ENCODE measurements at places on chromosomes 1 and 21. TPM values are rescaled to one million over a fixed set of nuclear protein-coding genes. Genes with fewer than 3 reads are reported as not detected.

- no peak for DNase-seq
- H3K4me3 ChIP-seq = no peak overlapping the region
- H3K27me3 ChIP-seq = peaks cover 18% of the 10 kb centered on the region
- H3K27ac ChIP-seq = no peak overlapping the region
- no peaks in the 10 kb centered on the region for H3K4me1 ChIP-seq
These were observed 79.0 kb upstream of the HMGB4 start for GRCh38 chr1:33784876-33785275.

DNA sequence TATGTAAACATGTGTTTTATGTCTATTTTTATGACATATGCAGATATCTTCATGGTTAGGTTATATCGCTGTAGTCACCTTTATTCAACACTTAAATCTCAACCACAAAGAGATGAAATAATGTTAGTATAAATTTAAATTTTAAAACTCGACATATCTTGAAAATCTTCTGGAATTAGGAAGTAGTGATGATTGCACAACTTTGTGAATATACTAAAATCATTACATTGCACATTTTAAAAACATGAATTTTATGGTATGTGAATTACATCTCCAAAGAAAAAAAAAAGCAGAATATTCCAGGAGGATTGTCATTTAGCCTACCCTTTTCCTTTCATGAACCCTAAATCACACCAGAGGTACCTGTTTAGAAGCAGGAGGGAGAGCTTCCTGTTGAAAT, 39.4 kb upstream of the CACYBP start:
- no peak overlapping the region for H3K27ac ChIP-seq
- no peak overlapping the region for H3K4me3 ChIP-seq
- no peaks in the 10 kb centered on the region for H3K27me3 ChIP-seq
- no peak for DNase-seq
- peaks cover 37% of the 10 kb centered on the region for H3K4me1 ChIP-seq

STIL gene
- 1.2 TPM for polyA plus RNA-seq

- no peak overlapping the region for H3K4me3 ChIP-seq
- no peaks in the 10 kb centered on the region for H3K36me3 ChIP-seq
- H3K27ac ChIP-seq = no peak overlapping the region
- DNase-seq = peak; percentile 58
- H3K27me3 ChIP-seq = peaks cover 23% of the 10 kb centered on the region
These were observed 60.6 kb downstream of the KCNAB2 start for GRCh38 chr1:6106321-6106731.

DNA sequence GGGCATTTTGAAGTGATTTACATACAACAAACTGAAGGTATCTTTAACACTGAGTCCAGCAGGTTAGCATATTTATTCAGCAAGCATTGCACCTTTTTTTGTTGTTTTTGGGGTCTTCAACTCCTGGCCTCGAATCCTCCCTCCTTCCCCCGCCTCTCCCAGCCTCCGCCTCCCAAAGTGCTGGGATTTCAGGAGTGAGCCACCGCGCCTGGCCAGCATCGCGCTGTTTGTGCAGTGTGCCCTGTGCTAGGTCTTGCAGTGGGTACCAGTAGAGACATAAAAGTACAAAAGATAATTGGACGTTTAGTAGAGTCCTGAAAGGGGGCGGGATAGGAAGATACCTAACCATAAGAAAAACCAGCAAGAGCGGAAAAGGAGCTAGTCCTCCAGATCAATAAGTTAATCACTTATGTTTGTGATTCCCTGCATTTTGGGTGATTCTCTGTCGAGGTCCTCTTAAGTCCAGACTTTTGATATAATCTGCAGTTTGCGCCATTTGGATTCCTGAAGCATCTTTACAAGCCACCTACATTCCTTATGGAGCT, 111.8 kb downstream of the OSBPL9 start:
- H3K27ac ChIP-seq = peak overlapping the region; percentile 91
- H3K4me3 ChIP-seq = peak overlapping the region; percentile 93
- H3K4me1 ChIP-seq = peaks cover 42% of the 10 kb centered on the region
- no peaks in the 10 kb centered on the region for H3K36me3 ChIP-seq
- no peak for DNase-seq

- H3K4me1 ChIP-seq = peaks cover 47% of the 10 kb centered on the region
- H3K36me3 ChIP-seq = no peaks in the 10 kb centered on the region
- no peak overlapping the region for H3K4me3 ChIP-seq
- H3K27me3 ChIP-seq = no peaks in the 10 kb centered on the region
These were observed 73.4 kb downstream of the GALNT2 start for GRCh38 chr1:230140221-230141020.

- no peaks in the 10 kb centered on the region for H3K27me3 ChIP-seq
- DNase-seq = no peak
- H3K4me3 ChIP-seq = no peak overlapping the region
- no peaks in the 10 kb centered on the region for H3K36me3 ChIP-seq
- no peak overlapping the region for H3K27ac ChIP-seq
These were observed 4.2 kb upstream of the MAN1C1 start for GRCh38 chr1:25612421-25612820.

DNA sequence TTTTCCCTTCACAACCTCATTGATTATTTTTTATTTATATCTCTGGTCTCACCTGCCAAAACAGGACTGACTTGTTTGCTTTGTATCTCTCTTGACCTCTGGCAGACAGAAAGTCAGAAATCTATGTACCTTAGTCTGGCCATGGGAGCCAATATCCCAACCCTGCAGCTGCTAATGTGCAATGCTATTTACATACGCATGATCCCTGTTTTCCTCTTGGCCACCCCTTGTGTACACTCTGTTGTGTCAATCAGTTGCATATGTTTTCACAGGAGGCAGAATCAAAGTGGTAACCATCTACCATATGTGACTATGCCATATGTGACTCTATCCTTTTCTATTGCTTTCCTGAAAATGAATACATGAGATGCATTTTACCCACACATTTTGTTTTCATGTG, 688.8 kb downstream of the PLA2G4A start:
- H3K4me3 ChIP-seq = no peak overlapping the region
- no peak for DNase-seq
- H3K27me3 ChIP-seq = no peaks in the 10 kb centered on the region
- no peaks in the 10 kb centered on the region for H3K4me1 ChIP-seq

- no peaks in the 10 kb centered on the region for H3K36me3 ChIP-seq
- H3K4me1 ChIP-seq = no peaks in the 10 kb centered on the region
- H3K4me3 ChIP-seq = no peak overlapping the region
- H3K27ac ChIP-seq = no peak overlapping the region
- H3K27me3 ChIP-seq = peaks cover 45% of the 10 kb centered on the region
These were observed 144.0 kb downstream of the KCNH1 start for GRCh38 chr1:210989905-210990304.

MYCL gene
- not detected for polyA plus RNA-seq

CTPS1 gene
- 12.7 TPM for polyA plus RNA-seq

GRCh38 chr1:244050835-244051444, at the start of gene ZBTB18:
TSS of gene ZBTB18 (plus strand) at chr1:244051283. CDS start at chr1:244051432, 149 bp downstream.
- no peak within 1 kb of the TSS for H3K27ac ChIP-seq
- no peak for DNase-seq
- H3K4me3 ChIP-seq = no peak within 1 kb of the TSS
- peaks cover under 1% of the 10 kb centered on the region for H3K36me3 ChIP-seq
- H3K27me3 ChIP-seq = peaks cover 1% of the 10 kb centered on the region
- peaks cover 37% of the 10 kb centered on the region for H3K4me1 ChIP-seq

CHODL gene
- polyA plus RNA-seq = 0.51 TPM

- H3K27ac ChIP-seq = no peak overlapping the region
- no peak overlapping the region for H3K4me3 ChIP-seq
- DNase-seq = no peak
These were observed 172.5 kb upstream of the C1orf174 start for GRCh38 chr1:4072481-4073153.

DNA sequence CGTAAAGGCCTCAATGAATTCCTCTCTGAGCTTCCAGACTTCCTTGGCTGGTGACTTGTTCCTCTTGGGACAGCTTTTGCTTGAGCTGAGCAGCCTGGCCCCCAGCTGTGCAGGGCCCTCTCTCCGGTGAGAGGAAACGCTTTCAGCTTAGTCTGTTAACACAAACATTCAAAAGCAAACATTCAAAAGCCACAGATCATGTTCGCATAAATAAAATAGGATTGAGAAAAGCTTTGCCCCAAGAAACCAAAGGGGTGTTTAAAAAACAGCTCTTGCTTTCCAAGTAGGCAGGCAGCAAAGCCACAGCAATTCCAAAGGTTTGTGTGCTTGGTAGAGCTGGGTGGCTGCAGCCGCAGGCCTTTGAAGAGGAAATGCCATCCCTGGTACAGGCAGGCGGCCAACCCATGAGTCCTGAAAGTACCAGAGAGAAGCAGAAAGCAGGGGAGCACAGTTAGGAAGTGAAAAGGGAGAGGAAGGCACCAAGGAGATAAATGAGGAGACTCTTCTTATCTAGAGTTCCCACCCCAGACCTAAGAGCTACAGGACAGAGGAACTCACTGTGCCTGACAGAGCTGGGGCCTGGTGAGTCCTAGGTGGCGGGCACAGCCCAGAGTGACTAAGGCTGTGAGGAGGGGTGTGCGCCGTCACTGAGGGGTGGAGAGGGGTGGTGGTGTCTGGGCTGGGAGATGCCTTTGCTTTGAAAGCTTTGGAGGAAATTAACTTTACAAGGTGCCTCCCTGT, 48.4 kb downstream of the CCN1 start:
- H3K36me3 ChIP-seq = peaks cover 51% of the 10 kb centered on the region
- no peaks in the 10 kb centered on the region for H3K4me1 ChIP-seq
- H3K27me3 ChIP-seq = no peaks in the 10 kb centered on the region

IL19 gene
- polyA plus RNA-seq = not detected

NCF2 gene
- polyA plus RNA-seq = 3.4 TPM

GRCh38 chr1:8520483-8520966, 202.6 kb downstream of the SLC45A1 start:
- H3K27me3 ChIP-seq = no peaks in the 10 kb centered on the region
- peaks cover 85% of the 10 kb centered on the region for H3K4me1 ChIP-seq
- no peak overlapping the region for H3K4me3 ChIP-seq
- no peaks in the 10 kb centered on the region for H3K36me3 ChIP-seq

- DNase-seq = no peak
- no peak overlapping the region for H3K27ac ChIP-seq
- no peak overlapping the region for H3K4me3 ChIP-seq
- H3K36me3 ChIP-seq = no peaks in the 10 kb centered on the region
- no peaks in the 10 kb centered on the region for H3K4me1 ChIP-seq
These were observed 28.9 kb downstream of the FAM151A start for GRCh38 chr1:54594463-54594862.

GRCh38 chr21:42376338-42376982, 10.1 kb upstream of the TFF1 start:
- no peak for DNase-seq
- peaks cover 27% of the 10 kb centered on the region for H3K4me1 ChIP-seq
- no peaks in the 10 kb centered on the region for H3K36me3 ChIP-seq
- H3K27me3 ChIP-seq = peaks cover 2% of the 10 kb centered on the region
- H3K27ac ChIP-seq = no peak overlapping the region

TTC22 gene
- 3.2 TPM for polyA plus RNA-seq

DNA sequence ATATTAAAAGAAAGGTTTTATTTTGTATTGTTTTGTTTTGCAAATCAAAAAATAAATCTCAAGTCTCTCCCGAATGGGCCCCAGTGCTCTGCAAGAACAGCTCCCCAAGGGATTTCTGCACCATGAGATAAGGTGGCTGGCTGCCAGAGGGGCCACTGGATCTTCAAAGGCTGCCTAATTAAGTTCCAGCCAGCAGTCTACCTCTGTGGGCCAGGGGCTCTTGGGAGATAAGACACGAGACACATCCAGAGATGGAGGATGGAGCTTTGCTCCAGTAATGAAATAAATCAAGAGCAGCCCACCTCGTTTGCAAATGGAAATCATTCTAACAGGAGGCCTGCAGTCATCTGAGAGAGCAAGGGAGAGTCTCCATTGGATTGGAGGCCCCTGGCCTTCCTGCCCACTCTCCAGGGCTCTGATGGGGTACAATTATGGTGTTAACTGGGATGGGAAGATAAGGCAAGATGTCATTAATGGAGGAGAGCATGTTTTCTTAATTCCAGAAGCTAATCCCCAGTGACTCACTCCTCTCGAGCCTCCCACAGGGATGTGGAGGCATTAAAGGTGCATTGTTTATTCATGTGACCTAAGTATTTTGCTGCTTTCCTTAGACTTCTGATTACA, 155.2 kb upstream of the KAZN start:
- no peak for DNase-seq
- peaks cover 2% of the 10 kb centered on the region for H3K27me3 ChIP-seq
- H3K27ac ChIP-seq = no peak overlapping the region
- H3K4me3 ChIP-seq = no peak overlapping the region
- no peaks in the 10 kb centered on the region for H3K4me1 ChIP-seq

GRCh38 chr1:231036416-231036815, 3.6 kb downstream of the FAM89A start:
- no peak for DNase-seq
- H3K27ac ChIP-seq = peak overlapping the region; percentile 8
- no peak overlapping the region for H3K4me3 ChIP-seq
- peaks cover 39% of the 10 kb centered on the region for H3K4me1 ChIP-seq
- peaks cover 2% of the 10 kb centered on the region for H3K36me3 ChIP-seq

- no peak overlapping the region for H3K4me3 ChIP-seq
- no peak overlapping the region for H3K27ac ChIP-seq
- H3K36me3 ChIP-seq = no peaks in the 10 kb centered on the region
- H3K27me3 ChIP-seq = peaks cover 5% of the 10 kb centered on the region
- no peaks in the 10 kb centered on the region for H3K4me1 ChIP-seq
These were observed 5.3 kb upstream of the MROH9 start for GRCh38 chr1:170929835-170930554.

GRCh38 chr1:187264995-187265602, 436.4 kb downstream of the PLA2G4A start:
- no peaks in the 10 kb centered on the region for H3K36me3 ChIP-seq
- no peak overlapping the region for H3K27ac ChIP-seq
- H3K4me3 ChIP-seq = no peak overlapping the region
- no peaks in the 10 kb centered on the region for H3K4me1 ChIP-seq
- DNase-seq = no peak
- no peaks in the 10 kb centered on the region for H3K27me3 ChIP-seq

DNA sequence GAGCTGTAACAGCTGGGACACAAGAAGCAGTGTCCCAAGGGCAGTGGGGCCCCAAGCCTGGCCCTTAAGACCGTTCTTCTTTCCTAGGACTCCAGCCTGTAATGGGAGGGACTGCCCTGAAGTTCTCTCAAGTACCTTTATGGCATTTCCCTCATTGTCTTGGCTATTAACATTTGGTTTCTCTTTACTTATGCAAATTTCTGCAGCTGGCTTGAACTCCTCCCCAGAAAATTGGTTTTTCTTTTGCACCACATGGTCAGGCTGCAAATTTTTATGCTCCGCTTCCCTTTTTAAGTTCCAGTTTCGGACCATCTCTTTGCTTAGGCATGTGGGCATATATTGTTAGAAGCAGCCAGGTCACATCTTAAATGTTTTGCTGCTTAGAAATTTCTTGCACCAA, 3.1 kb upstream of the MROH9 start:
- no peak for DNase-seq
- H3K4me3 ChIP-seq = no peak overlapping the region
- H3K27me3 ChIP-seq = no peaks in the 10 kb centered on the region

Measured in naive thymus-derived CD8-positive, alpha-beta T cell (primary cell).